NCI-H187 treated with DMSO at 0.1 percent for 48 hours (cell line): ENCODE measurements at places on chromosomes 7 and 10.

- DNase-seq: no peak
Observed at GRCh38 chr7:30965372-30965771, 1.6 kb downstream of the GHRHR start.

GRCh38 chr7:46534664-46535588, 613.9 kb upstream of the IGFBP3 start:
- no peak for DNase-seq

DNA sequence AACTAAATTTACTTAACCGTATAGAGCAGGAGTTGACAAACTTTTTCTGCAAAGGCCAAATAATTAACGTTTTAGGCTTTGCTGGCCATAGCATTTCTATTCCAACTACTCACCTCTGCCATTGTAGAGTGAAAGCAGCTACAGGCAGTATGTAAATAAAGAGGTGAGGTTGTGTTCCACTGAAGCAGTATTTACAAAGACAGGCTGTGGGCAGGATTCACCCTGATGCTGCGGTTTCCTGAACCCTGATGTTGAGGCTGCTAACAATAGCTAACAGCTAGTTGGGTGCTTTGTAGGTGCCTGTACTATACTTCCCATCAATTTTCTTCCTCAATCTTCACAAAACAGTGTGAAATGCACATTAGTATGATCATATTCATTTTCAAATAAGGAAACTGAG, 47.0 kb upstream of the LAMB1 start:
- no peak for DNase-seq

- DNase-seq: no peak
Observed at GRCh38 chr7:54278847-54279246, 263.3 kb upstream of the VSTM2A start.

DNA sequence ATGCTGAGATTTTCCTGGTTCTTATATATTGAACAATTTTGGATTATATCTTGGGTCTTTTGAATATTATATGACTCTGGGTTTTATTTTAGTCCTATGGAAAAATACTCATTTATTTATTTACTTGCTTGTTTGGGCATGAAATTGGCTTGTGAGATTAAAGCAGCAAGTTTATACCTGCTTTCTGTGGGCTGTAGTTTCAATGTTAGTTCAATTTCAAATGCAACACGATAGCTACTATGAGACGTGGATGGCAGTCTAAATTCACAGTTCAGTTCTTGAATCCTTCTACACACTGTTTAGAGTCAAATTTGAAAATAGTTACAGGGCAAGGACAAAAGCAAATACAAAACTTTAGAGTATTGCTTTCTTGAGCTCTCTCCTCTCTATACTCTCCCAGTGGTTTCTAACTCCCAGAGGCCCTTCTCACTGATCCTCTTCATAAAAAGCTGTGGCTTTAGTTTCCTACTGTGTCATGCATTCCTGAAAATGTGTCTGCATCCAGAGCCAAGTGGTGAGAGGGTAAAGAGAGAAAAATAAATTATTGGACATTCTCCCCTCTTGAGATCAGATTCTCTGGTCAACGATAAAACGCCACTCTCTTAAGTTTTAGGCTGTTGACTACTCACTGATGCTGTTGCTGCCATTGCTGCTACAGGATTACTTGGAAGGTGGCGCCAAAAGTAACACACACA, 34.4 kb downstream of the POLR1F start:
- DNase-seq: no peak

- DNase-seq: no peak
Observed at GRCh38 chr7:88111954-88112471, 107.8 kb downstream of the SRI start.

DNA sequence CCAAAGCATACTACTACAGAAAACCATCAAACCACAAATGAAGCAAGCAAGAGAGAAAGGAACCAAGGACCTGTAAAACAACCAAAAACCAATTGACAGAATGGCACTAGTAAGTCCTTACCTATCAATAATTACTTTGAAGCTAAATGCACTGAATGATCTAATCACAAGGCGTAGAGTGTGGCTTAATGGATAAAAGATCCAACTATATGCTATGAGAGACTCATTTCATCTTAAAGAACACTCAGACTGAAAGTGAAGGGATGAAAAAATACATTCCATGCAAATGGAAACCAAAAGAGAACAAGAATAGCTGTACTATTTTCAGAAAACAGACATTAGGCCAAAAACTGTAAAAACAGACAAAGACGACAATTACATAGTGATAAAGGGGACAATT, 70.7 kb downstream of the CRPPA start:
- no peak for DNase-seq

DNA sequence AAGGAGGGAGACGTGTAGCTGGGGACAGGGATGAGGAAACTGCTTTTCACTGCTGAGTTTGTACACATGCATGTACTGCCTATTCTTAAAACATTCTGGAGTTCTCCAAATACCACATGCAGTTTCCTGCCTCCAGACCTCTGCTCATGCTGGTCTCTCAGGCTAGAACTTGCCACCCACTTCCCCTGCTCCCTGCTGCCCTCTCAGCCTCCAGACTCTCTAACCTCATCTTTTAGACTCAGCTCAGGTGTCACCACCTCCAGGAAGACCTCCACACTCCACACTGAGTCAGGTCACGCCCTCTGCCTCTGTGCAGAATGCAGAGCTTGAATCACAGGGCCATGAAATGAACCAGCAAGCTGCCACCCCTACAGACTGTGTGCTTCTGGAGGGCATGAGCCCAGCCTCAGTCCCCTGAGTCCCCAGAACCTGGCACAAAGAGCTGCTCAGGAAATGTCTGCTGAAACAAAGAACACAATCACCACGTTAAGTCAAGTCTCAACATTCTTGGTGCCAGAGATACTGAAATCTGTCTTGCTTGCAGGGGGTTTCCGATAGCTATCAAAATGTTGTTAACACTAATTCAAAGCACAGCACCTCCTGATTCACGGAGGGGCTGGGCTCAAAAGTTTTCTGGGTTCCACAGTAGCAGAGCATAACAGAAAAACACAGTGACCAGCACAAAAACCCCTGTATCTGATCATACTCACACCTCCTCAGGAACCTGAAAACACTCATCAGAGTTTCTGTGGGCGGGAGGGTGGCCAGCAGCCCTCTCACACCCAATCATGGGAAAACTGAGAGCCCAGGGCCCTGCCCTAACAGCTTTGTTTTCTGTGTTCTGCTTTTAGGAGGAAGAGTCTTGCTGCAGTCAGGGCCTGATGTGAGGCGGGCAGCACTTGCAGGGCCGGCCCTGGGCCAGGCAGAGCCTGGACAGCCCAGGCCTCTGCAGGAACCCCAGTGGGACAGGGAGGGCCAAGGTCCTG, 21.1 kb downstream of the FAM53B start:
- DNase-seq: no peak

DNA sequence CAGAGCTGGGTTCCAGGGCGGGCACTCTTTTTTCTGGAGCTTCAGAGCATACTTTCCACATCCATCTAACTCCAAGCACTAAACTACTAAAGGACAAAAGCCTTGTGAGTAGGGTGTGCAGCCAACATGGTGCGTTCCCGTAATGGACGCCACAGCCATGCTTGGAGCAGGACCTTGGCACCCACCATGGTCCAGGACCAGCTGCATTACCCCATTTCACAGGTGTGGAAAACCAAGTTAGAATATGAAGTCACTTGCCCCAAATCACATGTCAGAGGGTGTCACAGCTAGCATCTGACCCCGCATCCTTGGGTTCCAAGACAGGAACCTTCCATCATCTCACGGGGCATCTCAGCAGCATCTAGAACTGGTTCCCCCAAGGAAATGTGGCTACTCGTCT, 112.4 kb downstream of the SMURF1 start:
- DNase-seq: no peak

DNA sequence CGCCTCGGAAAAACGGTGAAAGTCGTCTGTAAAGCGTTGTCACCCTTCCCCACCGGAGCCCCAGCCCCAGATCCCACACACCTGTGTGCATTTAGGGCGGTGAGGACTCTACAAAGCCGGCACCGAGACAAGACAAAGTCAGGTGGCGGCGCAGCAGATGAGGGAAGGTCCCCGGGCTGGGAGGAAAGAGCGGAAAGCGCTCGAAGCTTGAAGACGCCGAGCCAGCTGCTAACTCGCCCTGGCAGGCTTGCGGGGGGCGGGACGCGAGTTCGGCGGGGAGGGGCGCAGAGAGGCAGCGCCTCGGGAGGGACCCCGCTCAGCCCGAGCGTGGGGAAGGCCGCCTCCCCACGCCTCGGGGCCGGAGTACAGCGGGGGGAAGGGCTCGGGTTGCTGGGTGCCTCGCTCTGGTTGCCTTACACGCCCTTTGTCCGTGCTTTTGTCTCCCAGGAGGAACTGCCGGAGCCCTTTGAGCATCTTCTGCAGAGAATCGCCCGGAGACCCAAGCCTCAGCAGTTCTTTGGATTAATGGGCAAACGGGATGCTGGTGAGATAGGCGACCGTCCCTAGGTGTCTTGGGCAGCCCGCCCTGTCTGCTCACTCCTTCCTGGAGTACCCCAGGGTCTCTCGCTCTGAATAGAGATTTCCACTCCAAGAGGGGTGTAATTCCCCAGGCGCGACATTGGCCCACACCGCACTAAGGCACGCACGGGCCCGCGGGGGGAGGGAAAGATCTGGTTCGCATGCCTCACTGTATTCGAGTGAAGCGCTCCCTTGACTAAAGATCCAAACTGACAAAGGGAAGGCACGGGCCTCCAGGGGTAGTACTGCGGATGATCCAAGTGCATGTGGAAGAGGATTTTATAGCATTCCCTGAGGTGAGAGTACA, 1.6 kb downstream of the TAC1 start:
- no peak for DNase-seq

DNA sequence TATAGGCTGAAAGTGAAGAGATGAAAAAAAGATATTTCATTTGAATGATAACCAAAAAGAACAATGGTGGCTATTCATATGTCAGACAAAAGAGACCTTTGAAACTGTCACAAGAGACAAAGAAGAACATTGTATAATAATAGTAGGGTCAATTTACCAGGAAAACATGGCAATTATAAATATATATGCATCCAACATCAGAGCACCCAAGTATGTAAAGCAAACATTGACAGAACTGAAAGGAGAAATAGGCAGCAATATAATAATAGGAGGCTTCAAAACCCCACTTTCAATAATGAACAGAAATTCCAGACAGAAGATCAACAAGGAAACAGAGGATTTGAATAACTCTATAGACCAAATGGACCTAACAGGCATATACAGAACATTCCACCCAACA, 876.2 kb downstream of the GRID1 start:
- DNase-seq: no peak

DNA sequence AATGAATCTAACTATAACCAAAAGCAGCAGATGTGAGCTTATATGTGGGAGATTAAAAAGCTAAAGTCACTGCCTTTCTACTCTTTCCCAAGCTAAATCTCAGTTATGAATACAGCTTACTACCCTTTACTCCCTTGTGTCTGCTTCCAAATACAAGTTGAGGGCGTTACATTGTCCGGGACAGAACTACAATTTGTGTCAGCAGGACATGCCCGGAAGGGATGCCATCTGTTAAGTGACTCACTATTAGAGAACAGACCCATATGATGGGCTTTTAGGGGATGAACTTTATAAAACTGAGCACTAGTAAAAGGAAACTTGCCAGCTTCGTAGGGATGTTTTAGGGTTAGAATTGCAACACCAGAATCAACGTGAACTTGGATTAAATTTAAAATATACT, 299.7 kb upstream of the CSTF2T start:
- no peak for DNase-seq

- no peak for DNase-seq
Observed at GRCh38 chr7:92766461-92767003, 69.8 kb downstream of the CDK6 start.

DNA sequence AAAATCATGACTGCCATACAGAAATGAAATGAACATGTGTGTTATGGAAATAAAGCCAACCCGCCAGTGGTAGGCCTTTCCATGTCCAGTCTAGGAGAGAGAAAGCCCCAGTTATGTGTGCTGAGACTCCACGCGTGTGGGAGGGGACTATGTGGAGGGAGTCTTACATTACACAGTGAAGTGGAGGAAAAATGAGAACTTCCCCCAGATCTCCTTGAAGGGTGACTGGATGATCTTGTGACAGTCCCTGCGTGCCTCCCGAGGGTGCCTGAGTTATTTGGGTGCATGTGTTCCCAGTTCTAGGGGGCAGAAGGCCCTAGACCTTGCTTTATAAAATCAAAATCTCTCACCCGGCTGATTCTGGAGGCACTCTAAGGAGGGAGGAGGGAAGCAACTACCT, 24.2 kb downstream of the UPP1 start:
- no peak for DNase-seq

DNA sequence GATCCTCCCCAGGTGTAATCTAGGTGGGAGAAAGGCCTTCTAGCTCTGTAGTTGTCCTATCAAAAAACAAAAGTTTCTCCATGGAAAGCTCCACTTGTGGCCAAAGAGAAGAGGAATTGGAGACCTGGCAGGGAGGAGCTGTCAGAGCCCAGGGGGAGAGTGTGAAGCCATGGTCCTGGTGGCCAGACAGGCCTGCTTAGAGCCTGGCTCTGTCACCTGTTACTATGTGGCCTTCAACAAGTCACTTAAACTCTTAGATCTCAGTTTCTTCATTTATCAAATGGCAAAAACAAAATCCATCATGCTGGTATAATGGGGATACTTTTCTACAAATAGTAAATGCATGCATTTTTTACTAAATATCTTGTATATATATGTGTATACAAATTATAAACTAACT, 59.0 kb upstream of the NFE2L3 start:
- no peak for DNase-seq

DNA sequence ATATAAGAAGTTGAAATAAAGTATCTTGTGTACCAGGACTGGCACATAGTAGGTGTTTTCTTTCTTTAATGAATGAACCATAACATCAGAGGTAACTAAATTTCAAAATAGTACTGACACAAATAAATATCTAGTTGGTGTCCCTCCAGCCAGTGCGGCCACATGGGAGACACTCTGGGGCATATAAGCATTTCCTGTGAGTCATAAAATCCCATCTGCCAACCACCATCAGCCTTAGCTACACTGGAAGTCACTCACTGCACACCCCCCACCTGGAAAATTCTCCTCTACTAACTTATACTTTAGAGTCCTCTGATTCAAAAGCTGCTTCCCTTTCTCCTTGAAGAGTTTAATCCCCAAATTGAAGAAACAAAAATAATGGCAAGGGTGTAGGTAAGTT, 32.5 kb downstream of the DYDC1 start:
- DNase-seq: no peak

GRCh38 chr10:79079490-79080355, 11.0 kb downstream of the ZMIZ1 start:
- no peak for DNase-seq
